Posterior vena cava (tissue), 2 donors: ENCODE measurements at places on chromosomes 5 and 9.

DNA sequence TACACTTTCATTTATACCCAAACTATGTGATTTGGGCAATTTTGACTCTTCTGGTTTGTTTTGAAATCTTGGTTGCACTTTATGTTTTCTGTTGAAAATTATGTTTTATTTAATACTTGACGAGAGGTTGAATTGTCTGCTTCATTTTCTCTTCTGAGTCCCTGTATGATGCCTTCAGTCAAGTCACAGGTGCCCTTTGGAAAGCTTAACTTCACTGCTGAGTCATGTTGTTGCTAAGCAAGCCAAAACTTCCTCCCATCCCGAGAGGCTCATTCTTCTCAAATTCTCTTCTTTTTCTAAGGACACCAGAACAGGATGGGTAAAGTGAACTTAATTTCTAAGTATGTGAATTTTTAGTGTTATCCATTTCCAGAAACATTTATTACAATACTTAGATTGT is 455.3 kb upstream of the PTGER4 start:
- no peak for DNase-seq

DNA sequence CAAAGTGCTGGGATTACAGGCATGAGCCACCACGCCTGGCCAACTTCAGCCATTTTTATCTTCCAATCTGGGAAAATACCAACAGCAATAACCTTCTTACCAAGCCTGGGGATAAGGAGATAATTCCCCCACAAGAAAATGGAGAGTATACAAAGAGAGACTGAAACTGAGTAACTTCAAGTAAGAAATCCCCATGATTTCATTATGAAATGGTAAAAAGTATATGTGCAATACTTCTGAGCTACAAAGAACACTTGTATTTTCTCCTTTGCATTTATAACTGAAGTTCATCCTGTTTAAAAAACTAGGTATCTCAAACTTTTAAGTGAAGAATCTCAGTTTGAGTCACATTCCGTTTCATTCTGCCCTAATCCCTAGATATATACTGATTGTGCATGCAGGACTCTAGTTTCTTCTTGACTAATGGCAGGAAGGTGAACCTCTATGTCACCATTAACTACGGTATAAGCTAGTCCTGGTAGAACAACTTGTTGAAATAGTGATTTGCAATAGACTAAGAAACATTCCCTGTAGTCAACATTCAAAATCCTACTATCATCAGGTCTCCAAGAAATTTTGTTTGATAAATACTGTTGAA is 2071.4 kb downstream of the MAT2B start:
- no peak for DNase-seq

DNA sequence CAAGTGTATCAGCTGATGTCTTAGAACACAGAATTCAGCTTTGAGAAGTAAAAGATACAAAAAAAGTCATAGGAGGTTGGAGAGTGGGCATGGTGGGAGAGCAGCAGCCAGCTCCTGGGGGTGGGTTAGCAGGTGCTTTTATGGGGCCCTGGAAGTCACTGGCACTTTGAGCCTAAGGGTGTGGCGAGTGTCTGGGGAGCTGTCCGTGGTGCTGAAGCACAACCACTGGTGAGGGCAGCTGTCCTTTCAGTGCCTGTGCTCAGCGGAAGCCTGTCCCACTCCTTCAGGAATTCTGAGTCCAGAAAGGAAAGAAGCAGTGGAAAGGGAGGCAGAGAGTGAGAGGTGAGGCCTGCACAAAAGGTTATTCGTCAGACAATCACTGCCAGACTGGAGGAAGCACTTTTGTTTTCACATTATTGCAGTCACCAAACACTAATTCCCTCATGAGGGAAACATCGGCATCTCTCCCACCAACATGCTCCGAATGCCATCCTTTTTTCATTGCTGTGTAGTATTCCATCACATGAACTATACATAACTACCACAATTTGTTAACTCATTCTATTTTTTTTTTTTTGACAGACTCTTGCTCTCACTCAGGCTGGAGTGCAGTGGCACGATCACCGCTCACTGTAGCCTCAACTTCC is 59.4 kb upstream of the RAPGEF1 start:
- DNase-seq: no peak

GRCh38 chr5:172188893-172189692 is 1.1 kb upstream of the STK10 start:
- DNase-seq: no peak

DNA sequence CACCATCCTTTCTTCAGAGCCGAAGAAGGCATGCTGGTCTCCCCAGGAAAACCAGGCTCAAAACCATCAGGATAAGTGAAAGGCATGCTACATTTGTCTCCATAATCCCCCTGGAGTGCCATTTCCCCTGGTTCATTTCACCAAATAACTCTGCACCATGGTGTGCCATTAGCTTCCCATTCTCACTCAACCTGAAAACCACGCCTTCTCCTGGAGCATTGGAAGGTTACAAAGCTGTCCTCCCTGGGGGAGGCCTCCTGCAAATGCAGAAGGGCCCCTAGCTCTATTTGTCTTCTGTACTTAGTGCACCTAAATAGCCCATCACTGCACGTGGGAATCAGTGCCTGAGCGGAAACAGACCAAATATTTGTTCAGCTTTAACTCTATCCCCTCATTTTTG is 90.2 kb upstream of the ICE1 start:
- no peak for DNase-seq

- no peak for DNase-seq
Measured at GRCh38 chr5:213803-214395, 4.1 kb downstream of the CCDC127 start.

DNA sequence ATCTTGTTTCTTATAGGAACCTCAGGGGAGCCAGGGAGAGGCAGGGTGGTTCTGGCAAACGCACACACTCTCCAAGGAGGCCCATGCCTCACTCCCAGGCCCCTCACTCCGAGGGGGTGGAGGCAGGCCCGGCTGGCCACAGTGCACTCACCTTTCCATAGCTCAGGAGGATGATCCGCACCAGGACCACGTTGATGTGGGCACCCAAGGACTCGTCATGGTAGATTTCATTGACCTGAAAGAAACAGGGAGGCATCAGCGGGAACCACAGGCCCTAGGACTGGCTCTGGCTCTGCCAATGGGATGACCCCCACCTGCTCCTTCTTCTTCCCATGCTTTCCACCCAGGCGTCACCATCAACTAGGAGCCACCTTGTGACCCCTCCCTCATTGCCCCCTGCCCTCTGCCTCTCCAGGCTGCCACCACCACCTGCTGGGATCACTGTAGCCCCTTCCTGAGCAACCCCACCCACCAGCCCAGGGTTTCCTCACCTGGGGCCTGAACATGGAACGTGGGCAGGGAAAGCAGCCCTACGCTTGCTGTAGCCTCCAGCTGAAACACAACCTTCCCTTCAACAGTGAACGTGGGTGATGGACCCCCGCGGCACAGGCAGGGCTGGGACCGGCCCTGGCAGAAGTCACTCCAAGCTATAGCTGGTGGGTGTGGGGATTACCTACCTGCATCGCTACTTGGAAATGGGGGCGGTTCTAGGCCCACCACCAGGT is 120.9 kb downstream of the ZNF354C start:
- no peak for DNase-seq

DNA sequence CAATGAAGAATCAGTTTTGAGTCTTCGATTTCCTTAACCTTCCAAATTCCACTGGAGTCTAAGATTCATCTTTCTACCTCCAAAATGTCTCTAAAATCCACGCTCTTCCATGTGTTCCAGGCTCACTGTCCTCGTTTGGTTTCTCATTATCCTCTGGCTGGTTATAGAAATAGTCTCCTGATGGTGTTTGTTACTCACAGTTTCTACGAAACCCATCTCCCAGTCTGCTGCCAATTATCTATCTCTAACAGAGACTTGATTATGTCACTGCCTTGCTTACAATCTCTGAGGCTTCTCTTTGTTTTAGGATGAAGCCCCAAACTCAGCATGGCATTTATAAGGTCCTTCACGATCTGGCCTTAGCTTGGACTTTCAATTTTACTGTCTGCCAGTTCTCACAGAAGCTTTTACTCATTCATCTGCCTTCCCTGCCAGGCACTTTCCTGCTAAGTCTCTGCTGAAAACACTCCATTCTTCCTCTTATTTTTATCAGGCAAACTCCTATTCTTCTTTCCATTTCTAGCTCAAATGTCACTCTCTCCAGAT is 339.6 kb upstream of the SGCD start:
- no peak for DNase-seq

DNA sequence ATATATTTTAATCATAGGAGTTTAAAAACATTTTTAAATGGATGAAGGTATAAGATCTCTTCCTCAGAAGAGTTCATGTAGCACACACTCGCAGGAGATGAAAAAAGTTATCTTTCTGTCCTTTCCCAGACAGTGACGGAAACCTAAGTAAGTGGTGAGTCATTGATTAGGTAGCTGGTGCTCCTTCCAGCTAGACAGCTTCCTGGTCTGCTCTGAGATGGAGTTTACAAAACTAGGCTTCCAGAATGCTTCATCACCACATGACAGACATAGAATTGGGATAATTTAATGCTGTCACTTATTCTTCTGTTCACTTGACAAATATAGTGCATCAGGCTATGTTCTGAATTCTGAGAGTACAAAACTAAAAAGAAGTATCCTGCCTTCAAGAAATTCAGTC is 2393.0 kb upstream of the C9orf72 start:
- no peak for DNase-seq

DNA sequence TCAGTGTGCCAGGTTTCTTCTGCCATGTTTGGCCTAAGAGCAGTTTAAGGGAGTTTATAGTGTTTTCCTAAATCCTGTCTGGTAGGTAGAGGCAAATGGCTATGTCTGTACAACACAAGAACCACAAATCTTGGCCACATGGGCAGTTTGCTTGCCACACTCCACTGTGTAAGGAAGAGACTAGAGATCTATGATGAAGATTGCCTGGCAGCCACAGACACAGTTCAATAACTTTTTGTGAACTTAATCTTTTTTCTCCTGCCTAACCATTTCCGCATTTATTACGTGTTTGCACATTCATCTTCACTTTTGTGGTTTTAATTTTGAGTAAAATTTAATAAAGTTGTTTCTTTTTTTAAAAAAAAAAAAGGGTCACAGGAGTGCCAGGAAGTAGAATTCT is 5.8 kb downstream of the MFAP3 start:
- no peak for DNase-seq

DNA sequence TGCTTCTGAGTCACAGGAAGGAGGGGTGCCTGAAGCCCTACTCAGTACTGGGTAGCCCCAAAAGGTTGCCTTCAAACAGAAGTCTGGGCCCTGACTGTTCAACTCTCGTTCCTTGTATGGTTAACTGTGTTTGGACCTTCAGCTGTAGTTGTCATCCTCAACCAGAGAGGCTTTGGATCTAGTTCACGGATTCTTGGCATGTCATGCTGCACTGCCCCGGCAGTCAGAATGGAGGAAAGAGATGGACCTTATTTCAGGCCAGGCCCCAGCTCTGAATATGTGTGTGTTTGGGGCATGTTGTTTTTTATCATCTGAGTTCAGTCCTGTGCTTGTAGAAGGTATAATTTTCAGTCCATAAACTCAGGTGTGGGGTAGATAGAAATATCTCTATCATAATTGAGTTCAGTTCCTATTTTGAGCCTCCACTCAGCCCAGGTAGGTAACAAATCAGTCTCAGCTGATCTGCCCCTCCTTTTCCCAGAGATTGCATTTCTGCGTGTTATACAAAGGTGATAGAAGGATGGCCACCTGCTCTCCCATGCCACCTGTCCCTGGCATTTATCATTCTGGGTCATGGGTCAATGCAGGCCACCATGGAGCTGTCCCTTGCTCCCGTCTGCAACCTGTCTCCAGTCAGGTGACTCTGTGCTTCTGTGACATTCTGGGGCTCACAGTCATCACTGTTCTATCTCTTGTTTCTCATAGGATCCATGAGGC is 127.5 kb upstream of the CPEB4 start:
- DNase-seq: peak; percentile 19

GRCh38 chr9:134134949-134135342 is 936 bp upstream of the WDR5 start:
- no peak for DNase-seq

DNA sequence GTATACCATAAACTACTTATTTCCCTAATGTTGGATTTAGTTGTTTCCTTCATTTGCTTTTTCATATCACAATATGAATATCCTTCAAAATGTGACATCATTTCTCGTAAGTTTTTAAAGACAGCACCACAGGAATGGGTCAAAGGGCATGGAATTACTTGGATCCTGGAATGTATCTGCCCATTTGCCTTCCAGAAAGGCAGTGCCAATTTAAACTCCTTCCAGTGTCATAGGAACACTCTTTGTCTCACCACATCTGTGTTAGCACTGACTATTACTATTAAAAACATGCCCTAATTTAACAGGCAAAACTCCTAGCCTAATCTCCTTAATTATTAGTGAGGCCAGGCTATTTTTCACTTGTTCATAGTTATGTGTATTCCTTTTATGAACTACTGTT is 58.0 kb downstream of the SPTLC1 start:
- no peak for DNase-seq

DNA sequence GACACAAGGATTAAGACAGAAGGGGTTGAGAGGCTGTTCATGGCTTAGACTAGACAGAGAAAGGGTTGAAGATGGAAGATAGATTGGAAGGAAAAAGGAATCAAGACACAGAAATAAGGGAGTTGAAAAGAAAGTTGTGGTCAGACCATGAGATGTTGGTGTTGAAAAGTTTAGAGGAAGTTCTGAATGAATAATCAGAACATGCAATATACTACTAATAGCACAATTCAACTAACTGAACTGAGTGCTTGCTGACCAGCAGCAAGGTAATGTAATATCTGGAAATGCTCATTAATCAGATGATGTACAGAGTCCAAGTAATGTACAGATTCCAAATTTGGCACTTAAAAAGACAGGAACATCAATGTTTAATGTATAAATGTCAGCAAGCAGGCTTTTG is 10.6 kb upstream of the NNT start:
- DNase-seq: no peak

DNA sequence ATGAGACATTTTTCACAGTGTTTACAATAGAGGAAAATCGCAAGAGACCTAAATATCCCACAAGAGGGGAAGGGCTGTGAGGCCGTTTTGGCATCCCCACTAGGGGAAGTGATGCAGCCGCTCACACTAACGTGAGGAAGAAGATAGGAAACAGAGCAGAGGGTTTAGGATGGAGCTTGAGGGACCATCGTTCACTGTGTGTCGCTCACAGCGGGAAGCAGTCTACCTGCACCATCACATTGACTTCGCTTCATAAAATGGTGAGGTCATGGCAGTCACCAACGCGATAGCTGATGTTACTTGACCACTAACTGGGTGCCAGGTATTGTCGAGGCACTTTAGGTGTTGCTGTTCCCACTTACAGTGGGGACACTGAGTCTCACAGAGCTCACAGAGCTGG is 35.6 kb downstream of the PRRX2 start:
- DNase-seq: no peak

DNA sequence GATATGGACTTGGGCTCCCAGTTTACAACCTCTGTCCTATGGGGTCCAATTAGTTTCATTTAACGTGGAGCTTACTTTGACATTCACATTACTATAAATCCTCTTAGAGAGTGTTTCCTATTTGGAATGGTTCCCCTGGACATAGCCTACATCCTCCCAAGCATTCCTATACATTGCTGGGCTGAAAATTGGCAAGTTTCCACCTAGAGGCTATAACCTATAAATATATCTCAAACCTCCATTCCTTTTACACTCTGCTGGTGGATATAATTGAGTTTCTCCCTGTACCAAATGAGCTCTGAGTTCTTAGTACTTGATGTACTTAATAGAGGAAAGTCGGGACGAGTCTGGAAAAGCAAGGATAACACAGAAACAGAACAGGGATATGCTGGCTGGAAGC is 172.8 kb downstream of the ASTN2 start:
- DNase-seq: no peak

- DNase-seq: no peak
Measured at GRCh38 chr5:3010301-3010952, 258.9 kb upstream of the IRX2 start.
